ENCODE measurements at places on chromosomes 4 and X.

DNA sequence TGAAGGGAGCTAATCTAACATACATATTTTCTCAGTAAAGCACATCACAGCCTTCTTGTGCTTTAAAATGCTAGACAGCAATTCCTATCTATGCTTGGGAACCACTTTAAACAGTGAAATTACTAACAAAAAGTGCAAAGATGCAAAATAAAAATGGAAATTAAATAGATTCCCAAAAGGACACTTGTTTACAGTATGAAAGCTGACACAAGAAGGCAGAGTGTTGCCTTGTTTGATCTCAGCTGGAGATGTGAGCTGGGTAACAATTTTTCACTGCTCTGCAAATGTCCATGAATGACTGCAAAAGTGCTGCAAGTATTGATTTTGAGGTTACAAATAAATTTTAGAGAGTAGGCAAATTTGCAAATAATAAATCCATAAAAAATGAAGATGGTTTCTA, 22.3 kb downstream of the GRIA2 start:
- DNase-seq, result no peak

GRCh38 chrX:71637253-71637618, 18.9 kb upstream of the CXCR3 start:
- DNase-seq, result no peak

- DNase-seq, result no peak
Observed at GRCh38 chr4:1767770-1768366, 25.2 kb upstream of the FGFR3 start.

GRCh38 chr4:1623400-1623799, 60.7 kb downstream of the FAM53A start:
- no peak for DNase-seq

DNA sequence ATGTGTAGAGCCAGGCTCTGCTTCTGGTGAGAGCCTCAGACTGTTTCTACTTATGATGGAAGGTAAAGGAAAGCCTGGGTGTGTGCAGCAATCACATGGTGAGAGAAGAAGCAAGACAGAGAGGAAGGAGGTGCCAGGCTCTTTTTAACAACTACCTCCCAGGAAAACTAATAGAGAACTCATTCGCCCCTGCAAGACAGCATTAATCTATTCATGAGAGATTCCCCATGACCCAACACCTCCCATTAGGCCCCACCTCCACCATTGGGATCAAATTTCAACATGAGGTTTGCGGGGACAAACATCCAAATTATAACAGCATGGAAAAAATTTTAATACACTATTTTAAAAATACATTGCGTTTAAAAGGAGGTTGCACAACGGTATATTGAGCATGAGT, 24.7 kb upstream of the GRIA3 start:
- no peak for DNase-seq

DNA sequence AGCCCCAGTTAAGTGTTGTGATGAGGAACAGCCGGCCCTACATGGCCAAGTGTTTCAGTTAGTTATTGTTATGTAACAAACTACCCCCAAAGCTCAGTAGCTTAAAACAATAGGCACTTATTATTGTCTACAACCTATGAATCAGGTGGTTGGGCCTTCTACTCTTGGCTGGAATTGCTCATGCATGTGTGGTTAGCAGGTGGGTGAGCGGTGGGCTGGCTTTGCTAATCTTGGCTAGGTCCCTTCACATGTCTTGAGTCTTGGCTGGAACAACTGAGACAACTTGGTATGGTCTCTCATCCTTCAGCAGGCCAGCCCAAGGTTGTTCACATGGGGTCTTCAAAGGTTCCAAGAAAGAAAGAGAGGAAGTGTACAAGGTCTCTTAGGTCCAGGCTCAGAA, 54.5 kb upstream of the CHRNA9 start:
- no peak for DNase-seq

GRCh38 chr4:122815248-122815647, 11.4 kb upstream of the FGF2 start:
- DNase-seq, result no peak

- no peak for DNase-seq
Observed at GRCh38 chrX:101686574-101686973, 26.9 kb upstream of the ARMCX2 start.

- no peak for DNase-seq
Observed at GRCh38 chr4:44351069-44351468, 97.5 kb downstream of the KCTD8 start.

DNA sequence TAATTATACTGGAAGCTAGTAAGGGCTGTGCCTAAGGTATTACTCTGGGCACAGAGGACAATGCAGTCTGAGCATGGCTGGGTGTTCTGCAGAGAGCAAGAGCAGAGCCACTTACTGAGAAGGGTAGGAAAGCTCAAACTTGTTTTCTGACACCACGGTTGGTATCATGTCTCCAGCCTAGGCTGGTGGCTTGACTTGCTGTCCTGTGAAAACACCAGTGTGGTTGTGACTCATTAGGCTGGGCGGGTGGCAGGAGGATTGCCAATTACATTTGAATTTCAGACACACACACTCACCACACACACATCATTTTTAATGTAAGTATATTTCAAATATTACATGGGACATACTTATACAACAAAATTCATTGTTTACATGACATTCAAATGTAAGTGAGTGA, 19.7 kb upstream of the MTM1 start:
- DNase-seq, result no peak

- DNase-seq, result no peak
Observed at GRCh38 chr4:7805533-7806337, 133.9 kb downstream of the AFAP1 start.

DNA sequence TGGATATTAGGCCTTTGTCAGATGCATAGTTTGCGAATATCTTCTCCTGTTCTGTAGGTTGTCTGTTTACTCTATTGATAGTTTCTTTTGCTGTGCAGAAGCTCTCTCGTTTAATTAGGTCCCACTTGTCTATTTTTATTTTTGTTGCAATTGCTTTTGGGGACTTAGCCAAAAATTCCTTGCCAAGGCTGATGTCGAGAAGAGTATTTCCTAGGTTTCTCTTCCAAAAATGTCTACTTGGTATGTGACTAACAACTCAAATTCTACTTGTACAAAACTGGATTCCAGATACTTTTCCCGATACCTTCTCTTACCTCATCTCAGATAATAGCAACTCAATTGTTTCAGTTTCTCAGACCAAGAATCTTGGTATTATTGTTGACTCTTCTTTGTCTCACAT, 142.4 kb upstream of the GLRA2 start:
- no peak for DNase-seq

GRCh38 chr4:114758066-114758465, 159.5 kb downstream of the UGT8 start:
- no peak for DNase-seq

DNA sequence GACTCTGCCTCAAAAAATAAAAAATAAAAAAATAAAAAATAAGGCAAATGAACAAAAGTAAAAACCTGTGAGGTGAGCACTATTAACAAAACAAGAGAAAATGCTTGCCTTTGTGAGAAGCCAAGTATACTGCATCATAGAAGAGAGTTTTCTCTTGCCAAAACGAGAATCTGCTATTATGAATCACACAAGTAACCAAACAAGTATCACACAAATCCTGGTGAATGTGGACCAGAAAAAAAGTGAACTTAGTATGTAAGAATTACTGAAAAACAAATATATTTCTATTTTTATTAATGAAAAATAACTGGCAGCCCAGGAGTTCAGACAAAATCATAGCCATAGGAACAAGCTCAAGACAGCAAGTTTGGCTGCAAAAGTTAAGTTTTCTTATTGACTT, 193.5 kb downstream of the PDGFC start:
- DNase-seq, result no peak

DNA sequence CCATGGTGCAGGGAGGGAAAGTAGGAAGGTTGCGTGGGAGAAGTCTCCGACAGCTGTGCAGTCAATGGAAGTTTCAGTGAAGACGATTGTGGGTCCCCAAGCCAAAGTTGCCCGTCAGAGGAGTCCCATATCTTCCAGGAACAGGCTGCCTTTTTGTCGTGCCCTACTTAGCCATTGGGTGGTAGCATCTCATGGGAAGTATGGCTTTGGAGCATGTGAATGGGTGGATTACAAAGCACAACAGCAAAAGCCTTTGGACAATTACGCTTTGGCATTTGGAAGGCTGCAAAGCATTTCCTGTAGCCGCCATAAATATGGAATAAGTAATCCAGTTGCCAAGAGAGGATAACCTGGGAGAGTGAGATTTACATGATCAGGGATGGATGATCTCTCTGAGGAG, 300.7 kb upstream of the BOD1L1 start:
- no peak for DNase-seq

- no peak for DNase-seq
Observed at GRCh38 chrX:109880629-109881028, 122.3 kb upstream of the TMEM164 start.

DNA sequence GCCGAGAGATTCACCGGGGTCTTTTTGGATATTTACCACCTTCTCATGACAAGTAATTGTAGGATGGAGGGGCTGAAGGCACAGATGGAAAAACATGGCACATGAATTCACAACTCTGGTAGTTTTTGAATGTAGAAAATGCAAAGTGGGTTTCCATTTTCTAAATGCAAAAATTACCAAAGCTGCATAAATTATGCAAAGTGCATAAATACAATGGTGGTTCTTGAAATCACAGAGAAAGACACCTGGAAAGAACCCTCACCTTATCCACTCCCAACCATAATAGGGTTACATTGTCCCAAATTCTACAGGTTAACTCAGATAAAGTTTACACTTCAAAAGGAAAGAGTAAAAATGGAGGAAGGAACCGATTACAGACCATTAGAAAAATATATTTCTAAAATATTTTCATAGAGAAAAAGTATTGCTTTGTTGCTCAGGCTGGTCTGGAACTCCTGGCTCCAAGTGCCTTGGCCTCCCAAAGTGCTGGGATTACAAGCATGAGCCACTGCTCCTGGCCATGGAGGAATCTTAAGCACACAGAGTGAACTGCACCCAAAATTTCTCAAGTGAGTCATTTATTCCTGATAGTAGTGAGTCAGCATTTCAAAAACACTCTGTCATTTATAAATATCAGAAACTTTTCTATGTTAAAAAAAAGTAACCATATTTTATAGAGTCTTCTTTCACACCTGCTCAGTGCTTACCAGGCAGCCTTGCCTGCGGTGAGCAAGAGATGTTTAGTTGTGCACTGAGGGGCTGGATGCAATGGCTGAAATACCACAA, 101.4 kb downstream of the FIP1L1 start:
- DNase-seq, result no peak

GRCh38 chr4:31020363-31020762, 300.2 kb downstream of the PCDH7 start:
- DNase-seq, result no peak

- no peak for DNase-seq
Observed at GRCh38 chr4:140857111-140857510, 100.9 kb upstream of the TBC1D9 start.

DNA sequence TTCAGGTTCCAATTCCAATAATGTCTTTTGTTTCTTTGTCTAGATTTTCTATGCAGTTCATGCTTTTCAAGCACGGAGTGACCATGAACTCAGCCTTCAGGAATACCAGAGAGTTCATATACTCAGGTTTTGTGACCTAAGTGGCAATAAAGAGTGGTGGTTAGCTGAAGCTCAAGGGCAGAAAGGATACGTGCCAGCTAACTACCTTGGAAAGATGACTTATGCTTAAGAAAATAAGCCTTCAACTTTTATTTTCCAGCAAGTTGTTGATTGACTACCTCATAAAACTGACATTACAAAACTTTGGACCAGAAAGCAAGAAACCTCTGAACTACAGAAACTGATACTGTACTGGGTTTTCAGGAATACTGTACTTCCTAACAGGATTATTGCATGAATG, 30.8 kb downstream of the INTS12 start:
- no peak for DNase-seq

- no peak for DNase-seq
Observed at GRCh38 chrX:8726031-8726652, 5.8 kb downstream of the ANOS1 start.

- DNase-seq, result peak; percentile 38
Observed at GRCh38 chrX:56995271-56995994, at the start of gene SPIN3. SPIN3 (minus strand) TSS chrX:56995541; CDS start chrX:56994947, 594 bp downstream.

DNA sequence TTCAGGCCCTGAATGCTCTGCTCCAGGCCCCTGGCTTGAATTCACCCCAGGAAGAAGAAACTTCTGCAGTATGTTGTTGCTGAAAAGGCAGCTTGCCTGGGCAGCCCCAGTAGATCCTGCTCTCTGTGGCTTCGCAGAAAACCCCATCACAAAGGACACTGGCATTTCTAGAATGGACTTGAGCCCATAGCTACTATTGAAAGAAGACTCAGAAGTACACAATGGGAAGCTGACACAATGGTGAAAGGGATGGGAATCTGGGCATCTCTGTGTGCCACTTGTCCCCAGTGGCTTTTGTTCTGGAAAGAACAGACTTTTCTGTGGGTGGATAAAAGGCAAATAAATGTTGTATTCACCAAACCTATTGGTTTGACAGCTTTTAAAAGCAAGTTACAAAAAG, 67.4 kb upstream of the SCML1 start:
- no peak for DNase-seq

DNA sequence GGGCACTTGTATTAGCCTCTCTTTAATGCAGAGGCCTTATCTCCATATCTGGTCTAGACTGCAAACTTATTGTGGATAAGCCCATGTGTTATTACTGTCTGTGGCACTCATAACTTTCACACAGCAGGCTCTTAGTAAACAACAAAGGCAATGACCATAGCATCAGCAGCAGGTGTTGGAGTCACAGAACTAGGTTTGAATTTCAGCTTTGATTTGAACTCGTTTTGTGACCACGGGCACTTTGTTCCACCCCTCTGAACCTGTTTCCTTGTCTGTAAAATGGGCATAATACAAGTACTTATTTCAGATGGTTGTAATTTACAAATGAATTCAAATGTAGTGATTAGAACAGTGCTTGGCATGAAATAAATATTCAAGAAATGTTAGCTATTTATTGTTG, 121.8 kb upstream of the C1GALT1C1 start:
- no peak for DNase-seq

DNA sequence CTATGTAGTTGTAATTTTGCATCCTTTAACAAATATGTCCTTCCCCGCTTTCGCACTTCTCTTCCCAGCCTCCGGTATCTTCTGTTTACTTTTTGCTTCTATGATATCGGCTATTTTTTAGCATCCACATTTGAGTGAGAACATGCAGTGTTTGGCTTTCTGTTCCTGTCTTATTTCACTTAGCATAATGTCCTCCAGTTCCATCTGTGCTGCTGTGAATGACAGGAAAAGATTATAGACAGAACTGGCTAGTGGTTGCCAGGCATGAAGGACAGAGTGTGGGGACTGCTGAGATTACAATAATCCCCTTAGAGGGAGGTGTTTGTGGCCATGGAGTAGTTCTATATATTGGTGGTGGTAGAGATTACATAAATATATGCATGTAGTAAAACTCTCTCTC, 588.6 kb downstream of the NLGN4X start:
- DNase-seq, result no peak

- peak; percentile 12 for DNase-seq
Observed at GRCh38 chr4:1300466-1301455, 11.1 kb downstream of the MAEA start.

DNA sequence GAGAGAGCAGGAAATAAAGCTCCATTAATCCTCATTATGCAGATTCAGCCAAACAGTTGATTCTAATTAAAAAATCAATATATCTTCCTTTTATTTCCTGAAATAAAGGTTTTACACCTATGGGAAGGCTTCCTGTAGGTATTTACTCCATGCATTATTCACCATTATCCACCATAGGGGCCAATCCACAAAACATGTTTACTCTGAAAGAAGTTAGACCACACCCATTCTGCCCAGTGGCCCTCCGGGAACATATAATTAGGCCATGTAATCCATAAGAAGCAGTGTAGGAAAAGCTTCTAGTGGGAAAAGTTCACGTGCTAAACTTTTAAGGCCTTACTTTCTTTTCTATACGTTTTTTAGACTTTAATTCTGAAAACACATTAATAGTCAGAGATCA, 57.7 kb downstream of the SAT1 start:
- no peak for DNase-seq

GRCh38 chrX:7771788-7772438, 71.1 kb upstream of the VCX start:
- DNase-seq, result no peak
